Thymus (tissue), 14 donors: ENCODE measurements at places on chromosomes 12 and 14. TPM values are rescaled to one million over a fixed set of nuclear protein-coding genes. Genes with fewer than 3 reads are reported as not detected.

Gene INHBC
- not detected for total RNA-seq

Gene GALNT8
- total RNA-seq: 0.61 TPM

Gene CCDC184
- total RNA-seq: 0.05 TPM

Gene ACSS3
- total RNA-seq: 1.2 TPM

Gene STYK1
- total RNA-seq: 0.33 TPM

Gene EVL
- 240 TPM for total RNA-seq

Gene KRT72
- total RNA-seq: 0.33 TPM

Gene RNASE3
- 26.7 TPM for total RNA-seq

Gene ALDH1L2
- 0.24 TPM for total RNA-seq

Gene HCAR1
- 0.33 TPM for total RNA-seq

Gene REM2
- total RNA-seq: 0.47 TPM
